SK-MEL-5 (cell line): ENCODE measurements at places on chromosomes 7 and 10. TPM values are rescaled to one million over a fixed set of nuclear protein-coding genes. Genes with fewer than 3 reads are reported as not detected.

DNA sequence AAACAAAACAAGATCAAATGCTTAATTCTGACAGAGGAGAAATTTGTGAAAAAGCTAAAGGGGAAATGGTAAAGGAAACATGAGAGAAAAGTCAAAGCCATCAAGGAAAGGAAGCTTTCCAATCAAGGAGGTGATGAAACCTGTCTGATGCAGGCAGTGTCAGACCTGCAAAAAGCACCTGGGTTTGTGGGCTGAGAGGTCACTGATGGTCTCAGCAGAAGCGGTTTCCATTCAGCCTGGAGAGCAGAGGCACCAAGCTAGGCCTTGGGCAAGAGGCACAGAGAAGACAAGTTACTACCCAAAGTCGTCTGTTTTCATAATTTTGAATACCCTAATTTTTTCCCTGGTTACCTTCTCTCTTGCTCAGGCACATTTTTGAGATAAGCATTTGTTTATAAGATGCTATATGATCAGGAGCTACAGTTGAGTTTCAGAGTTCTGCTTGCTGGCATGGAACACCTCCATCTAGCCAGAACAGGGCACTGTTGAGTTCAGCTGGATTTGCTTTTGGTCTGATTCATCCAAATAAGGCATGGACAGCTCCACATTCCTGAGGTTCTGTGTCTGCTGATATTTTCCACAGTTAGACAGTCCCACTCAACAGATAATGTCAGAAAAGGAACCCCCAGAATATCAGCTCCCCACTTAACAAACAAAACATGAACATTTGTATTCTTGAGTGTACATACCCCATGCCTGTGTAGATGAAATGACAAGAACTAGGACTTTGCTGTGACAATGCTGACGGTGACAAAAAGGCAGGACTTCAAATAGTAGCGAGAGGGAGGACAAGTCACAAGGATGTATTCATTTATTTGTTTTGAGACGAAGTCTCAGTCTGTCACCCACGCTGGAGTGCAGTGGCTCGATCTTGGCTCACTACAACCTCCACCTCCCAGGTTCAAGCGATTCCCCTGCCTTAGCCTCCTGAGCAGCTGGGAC, 4.9 kb upstream of the PPIA start:
- DNase-seq: no peak

Gene MKX
- total RNA-seq: not detected in 2 replicates

- DNase-seq: no peak
Measured at GRCh38 chr10:43251419-43252165, 15.3 kb downstream of the RASGEF1A start.

GRCh38 chr10:73859784-73860491, 14.4 kb downstream of the CAMK2G start:
- no peak for DNase-seq

Gene CD36
- 35.2 and 45.5 TPM in 2 replicates for total RNA-seq

GRCh38 chr7:90563286-90563685, 32.8 kb upstream of the CDK14 start:
- no peak for DNase-seq

- no peak for DNase-seq
Measured at GRCh38 chr7:14218338-14218737, 228.9 kb upstream of the ETV1 start.

- no peak for DNase-seq
Measured at GRCh38 chr7:50531928-50532327, 33.3 kb downstream of the DDC start.

- no peak for DNase-seq
Measured at GRCh38 chr7:101154693-101155102, 422 bp downstream of the AP1S1 start.

- no peak for DNase-seq
Measured at GRCh38 chr10:122999347-122999746, 9.2 kb downstream of the IKZF5 start.

DNA sequence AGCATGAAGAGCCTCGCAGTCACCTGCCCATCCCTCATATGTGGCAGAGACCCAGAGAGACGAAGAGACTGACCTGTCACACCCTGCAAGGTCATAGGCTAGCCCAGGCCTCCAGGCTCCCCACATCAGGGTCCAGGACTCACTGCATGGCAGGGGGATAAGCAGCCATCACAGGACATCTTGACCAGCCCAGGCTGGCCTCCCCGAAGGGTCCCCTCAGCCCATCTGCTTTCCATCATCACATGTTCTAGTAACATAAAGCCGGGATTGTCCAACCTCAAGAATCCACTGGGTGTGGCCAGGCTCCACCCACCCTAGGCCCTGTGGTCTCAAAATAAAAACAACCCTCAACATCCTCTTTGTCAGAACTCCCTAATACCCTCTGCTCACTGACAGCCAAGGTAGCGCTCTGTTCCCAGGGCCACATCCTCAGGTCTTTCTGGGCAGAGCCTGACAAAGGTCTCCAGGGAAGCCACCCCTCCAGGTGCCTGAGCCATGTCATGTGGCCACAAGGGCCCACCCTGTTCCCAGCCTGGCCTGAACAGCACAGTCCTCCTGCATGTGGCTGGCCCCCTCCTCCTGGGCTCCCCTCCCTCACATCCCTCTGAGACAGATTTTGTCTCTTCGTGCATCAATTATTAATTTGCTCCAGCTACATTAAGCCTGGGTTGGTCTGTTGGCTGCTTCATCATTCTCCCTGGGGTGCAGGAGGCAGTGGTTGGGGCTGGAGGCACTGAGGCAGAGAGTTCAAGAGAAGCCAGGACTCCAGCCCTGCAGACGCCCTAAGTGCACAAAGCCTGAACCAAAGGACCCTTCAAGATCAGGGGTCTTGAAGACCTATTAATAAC, 131.8 kb upstream of the UNC5B start:
- DNase-seq: no peak
